ENCODE measurements at places on chromosomes 11 and 22.
A peak's percentile ranks its signal among the peaks of the same experiment; 100 is the strongest.

GRCh38 chr22:42001121-42001520 lies 2.5 kb downstream of the WBP2NL start:
- DNase-seq, result no peak

GRCh38 chr22:47673557-47673956 lies 911.1 kb downstream of the TBC1D22A start:
- no peak for DNase-seq

- DNase-seq, result peak; percentile 5
Measured at GRCh38 chr11:62242021-62242420, at the start of gene SCGB1D2. TSS of gene SCGB1D2 (plus strand) at chr11:62242239. CDS start at chr11:62242308, 69 bp downstream.

DNA sequence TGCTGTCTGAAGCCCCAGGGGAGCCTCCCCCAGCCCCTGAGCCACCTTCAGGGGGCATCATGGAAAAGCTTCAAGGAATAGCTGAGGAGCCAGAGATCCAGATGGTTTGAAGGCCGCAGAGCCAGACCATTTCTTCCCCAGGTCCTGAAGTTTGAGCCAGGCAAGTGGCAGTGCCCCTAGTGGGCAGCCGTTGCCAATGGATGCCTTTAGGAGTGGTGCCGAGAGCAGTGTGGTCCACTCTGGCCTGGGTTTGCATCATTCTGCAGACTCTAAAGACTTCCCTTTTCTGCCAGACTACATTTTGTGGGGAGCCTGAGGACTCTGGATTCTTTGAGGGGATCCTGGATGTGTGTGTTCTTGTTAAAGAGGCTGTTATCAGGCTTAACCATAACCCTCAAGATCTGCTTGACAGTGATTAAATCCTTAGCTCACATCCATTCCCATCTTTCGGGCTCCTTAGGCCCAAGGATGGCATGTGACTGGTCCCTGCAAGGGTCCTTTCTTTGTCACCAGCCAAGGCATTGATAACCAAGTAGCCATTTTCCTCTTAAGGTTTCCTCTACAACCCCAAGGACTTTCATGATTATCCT lies 13.1 kb downstream of the HINFP start:
- DNase-seq, result no peak

DNA sequence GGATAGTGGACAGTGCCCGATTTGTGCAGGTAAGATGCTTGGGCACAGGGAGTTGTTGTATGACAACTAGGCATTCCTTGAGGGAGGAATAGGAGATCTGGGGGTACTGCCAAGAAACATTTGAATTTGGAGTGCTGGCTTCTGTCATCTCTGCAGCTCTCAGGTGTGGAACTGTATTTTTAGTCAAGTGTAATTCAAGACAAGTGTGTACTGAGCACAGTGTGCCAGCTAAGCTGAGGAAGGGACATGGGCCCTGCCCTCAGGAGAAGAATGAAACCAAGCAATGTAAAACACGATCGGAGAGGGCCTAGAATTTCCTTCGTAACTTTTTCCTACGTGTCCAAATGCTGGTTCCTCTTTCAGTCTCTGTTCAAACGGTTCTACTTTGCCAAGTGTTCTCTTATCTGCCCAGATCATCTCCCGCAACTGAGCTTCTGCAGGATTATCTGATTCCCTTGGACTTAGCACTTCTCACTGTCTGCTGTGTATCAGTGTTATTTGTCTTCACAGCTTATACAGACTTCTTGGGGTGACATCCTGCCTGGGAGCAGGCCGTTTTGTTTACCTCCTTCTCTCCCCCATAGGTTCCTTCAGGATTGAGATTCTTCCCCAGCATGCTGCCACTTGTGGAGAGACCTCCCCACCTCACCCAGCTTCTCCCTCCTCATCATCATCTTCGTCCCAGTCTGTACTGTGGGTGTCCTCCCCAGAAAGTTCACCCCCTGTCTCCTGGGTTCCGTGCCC lies 27.6 kb downstream of the ART5 start:
- DNase-seq, result no peak

- peak; percentile 18 for DNase-seq
Measured at GRCh38 chr11:8080674-8081590, at the start of gene TUB. TSS of gene TUB (plus strand) at chr11:8081211. CDS start at chr11:8081511, 300 bp downstream.

GRCh38 chr11:130623670-130624668 lies 175.5 kb downstream of the ADAMTS15 start:
- no peak for DNase-seq

DNA sequence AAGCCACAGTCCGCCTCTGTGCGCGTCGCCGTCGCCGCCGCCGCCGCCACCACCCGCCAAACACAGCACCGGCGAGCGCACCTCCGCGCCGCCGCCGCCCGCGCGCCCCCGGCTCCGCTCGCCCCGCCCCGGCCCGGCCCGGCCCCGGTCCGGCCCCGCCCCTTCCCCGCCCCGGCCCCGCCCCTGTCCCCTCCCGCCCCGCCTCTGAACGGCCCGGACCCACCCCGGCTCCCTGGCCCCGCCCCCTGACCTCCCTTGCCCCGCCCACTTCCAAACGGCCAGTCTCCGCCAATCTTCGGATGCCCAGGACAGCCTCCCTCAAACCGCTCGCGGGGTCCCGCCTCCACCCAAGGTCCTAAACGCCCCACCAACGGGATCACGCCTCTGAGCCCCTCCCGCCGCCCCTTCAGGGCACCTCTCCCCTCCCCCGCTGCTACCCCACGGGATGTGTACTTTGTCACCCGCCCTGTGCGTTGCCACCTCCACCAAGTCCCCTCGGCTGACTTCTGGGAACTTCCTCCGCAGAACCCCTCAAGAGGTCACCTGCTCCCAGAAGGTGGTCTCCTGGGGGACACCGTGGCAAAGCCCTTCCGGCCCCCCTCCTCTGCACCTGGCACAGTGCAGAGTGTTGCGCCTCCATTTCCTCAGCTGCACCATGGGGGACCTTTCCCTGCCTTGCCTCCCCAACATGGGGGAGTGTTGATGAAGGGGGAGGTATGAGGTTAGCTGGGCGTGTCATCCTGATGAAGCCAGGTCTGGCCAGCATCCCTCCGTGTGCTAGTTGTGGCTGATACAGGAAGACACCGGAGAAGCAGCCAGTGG lies at the start of gene KIAA0930:
Gene KIAA0930 (minus strand): TSS at position 85 of the 822 bp plus-strand sequence. CDS start 191 bp downstream, outside the sequence.
- peak; percentile 80 for DNase-seq

- DNase-seq, result no peak
Measured at GRCh38 chr11:65435411-65435931, 12.9 kb downstream of the NEAT1 start.

- DNase-seq, result no peak
Measured at GRCh38 chr11:60288531-60288930, 8.1 kb downstream of the MS4A4A start.

- DNase-seq, result peak; percentile 81
Measured at GRCh38 chr11:113664069-113664980, 41.8 kb downstream of the TMPRSS5 start.

DNA sequence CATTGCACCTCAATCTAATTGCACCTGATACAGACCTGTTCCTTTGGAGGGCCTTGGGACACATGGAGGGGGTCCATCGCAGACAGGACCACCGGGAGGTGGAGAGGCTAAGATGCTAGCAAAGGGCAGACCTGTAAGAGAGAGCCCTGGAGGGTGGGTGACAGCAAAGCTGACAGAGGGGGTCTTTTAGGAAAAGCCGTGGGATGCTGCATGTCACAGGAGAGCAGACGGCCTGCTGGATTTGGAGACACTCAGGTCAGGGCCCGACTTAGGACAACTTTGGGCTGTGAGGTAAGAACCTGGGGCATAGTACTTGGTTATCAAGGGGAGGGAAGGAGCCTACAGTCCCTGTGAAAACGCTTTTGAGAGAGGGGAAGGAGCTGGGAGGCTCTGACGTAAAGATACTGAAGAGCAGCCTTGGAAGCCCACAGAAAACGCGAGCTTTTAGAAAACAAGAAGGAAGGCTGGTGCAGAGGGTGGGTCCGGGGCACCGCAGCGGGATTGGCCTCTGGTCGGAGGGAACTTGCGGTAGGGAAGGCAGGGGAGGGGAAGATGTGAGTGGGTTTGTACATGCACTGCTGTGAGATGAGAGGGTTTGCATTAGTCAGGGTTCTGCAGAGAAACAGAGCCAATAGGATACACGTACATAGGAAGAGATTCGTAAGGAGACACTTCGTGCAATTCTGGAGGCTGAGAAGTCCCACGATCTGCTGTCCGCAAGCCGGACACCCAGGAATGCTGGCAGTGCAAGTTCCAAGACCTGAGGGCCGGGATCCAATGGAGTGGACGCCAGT lies 868.5 kb downstream of the TBC1D22A start:
- DNase-seq, result no peak

- peak; percentile 51 for DNase-seq
Measured at GRCh38 chr11:18727479-18728236, 1.7 kb upstream of the IGSF22 start.

- no peak for DNase-seq
Measured at GRCh38 chr11:115390441-115390840, 113.8 kb downstream of the CADM1 start.

DNA sequence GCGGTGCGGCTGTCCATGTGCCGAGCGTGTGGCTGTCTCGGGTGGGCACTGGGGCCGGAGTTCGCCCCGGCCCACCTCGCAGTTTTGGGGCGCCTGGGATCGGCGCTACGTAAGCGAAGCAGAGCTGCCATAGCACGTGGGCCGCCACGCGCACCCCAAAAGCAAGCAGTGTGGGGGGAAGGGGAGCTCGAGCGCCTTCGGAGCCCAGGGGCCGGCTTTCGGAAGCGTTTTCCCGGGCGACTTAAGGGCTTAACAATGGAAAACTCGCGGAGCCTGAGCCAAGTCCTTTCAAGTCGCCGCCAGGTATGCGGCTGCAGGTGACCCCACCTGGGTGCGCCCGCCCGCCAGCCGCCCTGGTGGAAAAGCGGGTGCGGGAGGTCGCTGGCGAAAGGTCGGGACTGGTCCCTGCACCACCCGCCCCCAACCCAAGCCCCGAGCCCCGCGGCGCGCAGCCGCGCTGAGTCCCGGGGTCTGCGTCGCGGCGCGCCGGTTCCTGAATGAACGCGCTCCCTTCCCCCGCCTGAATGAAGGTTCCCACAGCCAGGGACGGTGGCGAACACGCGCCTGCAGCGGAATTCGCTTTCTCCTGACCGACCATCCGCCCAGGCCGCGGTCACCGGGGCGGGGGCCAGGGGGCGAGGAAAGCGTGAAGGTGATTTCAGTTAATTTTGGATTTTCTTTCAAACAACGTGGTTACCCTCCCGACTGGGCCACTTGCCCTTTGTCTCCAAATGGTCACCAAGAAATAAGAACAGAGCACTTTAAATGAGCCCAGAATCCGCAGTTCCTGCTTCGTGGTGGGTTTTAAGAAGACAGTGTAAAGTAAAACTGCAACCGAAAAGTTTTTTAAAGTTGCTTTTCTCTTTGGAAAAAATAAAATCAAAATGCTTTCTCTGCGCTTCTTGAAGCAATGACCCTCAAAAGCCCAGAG lies 2.8 kb upstream of the CCND1 start:
- DNase-seq, result no peak

GRCh38 chr11:134544095-134544815 lies 132.2 kb upstream of the B3GAT1 start:
- DNase-seq, result no peak

DNA sequence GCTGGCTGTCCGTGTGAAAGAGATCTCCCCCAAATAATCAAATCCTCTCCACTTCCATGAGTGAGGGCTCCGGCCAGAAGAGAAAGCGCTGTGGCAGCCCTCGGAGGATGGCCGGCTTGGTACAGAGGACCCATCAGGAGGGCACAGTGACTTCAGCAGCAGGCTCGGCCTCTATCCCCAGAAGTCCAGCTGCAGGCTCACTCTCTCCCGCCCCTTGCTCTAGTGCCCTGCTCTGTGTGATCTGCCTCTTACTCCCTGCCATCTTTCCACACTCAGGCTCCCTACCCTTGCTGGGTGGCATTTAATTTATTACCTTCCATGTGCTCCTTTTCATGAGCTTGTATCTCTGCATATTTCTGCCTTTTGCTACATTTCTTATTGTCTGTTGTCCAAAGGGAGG lies 129.7 kb downstream of the SPATA19 start:
- DNase-seq, result no peak

GRCh38 chr11:132263241-132263640 lies 892.8 kb downstream of the NTM start:
- no peak for DNase-seq

DNA sequence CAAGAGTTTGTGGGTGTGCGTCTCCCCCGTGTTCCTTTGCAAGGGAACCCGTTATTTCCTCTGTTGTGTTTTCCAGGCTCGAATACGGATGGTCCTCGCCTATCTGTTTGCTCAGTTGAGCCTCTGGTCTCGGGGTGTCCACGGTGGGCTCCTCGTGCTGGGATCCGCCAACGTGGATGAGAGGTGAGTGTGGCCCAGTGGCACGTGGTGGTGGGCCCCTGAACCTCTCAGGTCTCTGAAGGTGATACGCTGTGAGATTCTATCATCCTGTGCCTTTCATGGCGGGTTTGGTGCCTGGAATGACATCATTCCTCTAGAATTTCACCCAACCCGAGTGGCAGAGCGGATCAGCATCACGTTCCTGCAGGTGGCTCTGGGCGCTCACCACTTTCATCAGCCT lies 32.5 kb downstream of the NADSYN1 start:
- DNase-seq, result no peak

DNA sequence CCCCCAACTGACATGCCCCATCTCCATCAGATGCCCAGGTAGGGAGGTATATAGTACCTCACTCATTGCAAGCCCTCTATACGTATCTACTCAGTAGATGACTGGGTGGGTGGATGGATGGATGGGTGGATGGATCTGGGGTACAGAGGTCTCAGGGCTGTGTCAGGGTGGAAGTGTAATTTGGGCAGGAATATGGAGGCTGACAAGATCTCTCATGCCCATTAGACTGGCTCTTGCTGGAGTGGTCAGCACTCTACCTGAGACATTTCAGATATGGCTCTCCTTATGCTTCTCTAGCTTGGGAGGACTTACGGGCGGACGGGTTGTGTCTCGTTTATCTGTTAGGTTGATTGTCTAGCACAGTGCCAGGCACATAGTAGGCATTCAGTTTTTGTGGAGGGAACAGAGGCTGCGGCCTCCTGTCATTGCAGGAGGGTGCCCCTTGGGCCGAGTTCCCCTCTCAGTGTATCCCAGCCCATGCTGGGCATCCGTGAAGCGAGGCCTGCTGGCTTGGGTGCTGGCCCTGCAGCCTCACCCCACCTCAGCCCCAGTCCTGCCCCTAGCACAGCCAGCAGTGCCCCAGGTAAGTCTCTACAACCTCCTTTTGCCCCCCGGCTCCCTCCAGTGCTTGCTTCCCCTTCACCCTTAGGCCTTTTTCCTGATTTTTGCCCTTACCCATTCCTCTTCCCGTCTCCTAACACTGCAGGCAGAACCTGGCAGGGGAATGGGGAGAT lies 13.7 kb downstream of the ROBO3 start:
- DNase-seq, result no peak

DNA sequence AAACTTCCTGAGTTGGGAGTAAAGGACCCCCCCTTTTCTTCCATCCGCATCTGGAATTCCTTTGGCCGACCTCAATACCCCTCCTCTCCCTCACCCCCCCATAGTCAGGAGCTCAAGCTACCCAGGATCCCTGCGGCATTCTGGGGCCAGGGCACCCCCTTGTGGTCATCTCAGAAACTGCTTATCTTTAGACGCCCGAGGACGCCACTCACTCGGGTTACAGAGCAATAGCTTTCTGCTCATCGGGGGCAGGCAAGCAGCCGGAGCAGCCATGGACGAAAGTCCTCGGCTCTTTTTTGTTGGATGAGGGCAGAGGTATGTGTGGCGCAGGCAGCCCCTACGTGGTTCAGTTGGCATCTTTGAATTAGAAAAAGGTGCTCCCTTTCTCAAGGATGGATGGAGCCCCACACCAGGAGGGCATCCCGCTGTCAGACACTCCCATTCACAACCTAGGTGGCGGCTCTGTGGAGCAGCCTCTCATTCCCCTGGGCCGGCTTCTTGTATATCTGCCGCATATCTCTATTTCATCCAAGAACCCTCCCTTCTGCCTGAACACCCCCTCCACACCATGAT lies 2.3 kb downstream of the C1QTNF5 start:
- DNase-seq, result peak; percentile 73

GRCh38 chr11:69828971-69829344 lies 9.7 kb upstream of the FGF3 start:
- no peak for DNase-seq

GRCh38 chr22:23088199-23088604 lies 17.9 kb downstream of the GNAZ start:
- no peak for DNase-seq
